ENCODE measurements at places on chromosomes 16 and 17.
A peak's percentile ranks its signal among the peaks of the same experiment; 100 is the strongest.

GRCh38 chr16:5634666-5635180, 537.1 kb upstream of the EEF2KMT start:
- DNase-seq, result no peak

DNA sequence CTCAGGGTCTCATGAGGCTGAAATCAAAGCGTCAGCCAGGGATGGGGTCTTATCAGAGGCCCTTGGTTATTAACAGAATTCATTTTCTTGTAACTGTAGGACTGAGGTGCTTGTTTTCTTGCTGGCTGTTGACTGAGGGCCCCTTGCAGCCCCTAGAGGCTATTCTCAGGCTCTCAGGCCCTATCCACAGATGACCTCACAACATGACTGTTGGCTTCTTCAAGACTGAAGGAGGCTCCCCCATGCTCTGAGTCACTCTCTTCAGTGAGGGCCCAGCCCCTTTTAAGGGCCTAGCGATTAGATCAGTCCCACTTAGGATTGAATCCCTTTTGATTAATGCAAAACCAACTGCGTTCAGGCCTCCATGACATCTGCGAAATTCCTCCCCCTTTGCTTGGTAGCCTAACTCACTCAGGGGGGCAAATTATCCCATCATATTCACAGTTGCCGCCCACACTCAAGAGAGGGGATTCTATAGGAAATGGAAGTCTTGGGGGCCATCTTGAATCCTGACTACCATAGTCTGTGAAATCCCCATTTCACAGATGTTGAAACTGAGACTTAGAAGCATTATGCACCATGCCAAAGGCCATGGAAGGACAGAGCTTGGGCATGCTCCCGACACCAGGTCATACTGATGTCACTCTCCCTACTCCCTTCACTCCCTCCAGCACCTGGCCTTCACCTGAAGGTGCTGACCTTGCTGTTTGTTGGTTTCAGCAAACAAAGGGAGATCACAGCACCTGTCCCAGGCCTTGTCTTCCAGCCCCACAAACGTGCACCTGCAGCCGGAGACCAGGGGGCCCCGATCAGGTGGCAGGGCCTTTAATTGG, 592.3 kb downstream of the MAF start:
- peak; percentile 41 for DNase-seq

DNA sequence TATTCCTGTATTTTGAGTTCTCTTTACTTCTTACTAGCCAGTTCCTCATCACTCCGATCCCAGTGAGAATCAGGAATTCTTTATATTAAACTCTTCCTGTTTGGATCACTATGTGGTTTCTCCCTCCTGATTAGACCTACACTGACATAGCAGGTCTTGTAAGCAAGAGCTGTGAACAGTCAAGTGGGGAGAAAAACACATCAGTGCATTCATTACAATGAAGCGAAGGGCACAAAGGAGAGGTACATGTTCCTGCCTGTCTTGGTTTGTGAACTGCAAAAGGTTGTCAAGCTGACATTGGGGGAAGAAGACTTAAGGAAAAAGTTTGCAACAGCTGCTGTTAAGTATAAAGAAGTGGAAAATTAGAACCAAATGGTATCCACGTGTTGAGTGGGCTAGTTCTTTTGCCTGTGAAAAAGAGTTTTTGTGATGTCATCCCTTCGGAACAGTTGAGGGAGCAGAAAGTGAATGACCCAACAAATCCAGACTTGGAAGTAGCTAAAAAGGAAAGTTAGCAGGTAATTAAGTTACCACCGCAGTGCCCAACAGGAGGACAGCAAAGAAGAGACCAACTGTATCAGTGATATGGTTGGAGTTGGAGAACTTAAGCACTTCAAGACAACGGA, 23.0 kb upstream of the TRIM25 start:
- no peak for DNase-seq

- no peak for DNase-seq
Measured at GRCh38 chr16:46986896-46987295, 13.4 kb upstream of the DNAJA2 start.

DNA sequence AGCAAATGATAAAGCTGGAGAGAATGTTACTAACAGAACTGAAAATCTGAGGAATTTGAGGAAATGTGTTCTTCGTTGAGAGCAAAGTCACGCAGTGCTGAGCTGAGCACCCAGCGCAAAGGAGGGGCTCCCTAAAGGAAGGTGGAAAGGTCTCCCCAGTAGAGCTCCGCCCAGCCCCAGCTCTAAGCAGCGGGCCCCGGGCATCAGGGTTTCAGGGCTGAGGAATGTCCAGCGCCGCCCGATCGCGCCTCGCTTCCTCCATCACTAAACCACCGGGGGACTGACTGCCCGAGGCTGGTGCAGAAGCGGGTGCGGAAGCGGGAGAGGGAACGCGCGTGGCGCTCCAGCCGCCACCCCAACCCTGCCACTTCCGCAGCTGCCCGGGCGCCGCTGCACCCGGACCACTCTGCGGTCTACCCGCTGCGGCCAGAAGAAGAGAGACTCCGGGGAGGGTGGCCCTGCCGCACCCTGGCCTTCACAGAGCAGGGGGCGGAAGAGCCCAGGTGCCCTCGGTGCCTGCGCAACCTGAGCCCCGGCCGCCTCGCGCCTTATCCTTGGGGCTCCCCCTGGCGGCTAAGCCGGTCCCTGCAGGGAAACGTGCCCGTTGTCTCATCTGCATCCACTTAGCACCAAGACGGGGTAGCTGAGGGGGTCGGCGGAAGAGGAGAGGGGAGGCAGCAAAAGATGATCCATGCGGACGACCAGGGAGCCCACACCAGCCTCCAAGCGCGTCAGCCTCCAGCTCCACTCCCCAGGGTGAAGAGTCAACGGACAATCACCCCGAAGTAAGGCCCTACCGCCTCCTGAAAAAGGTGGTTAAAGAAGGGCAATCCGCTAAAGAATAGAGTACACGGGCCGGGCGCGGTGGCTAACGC, 12.4 kb upstream of the GUCY2D start:
- peak; percentile 83 for DNase-seq

Data from stimulated activated CD8-positive, alpha-beta memory T cell treated with anti-CD3 and anti-CD28 coated beads, Interleukin-7, amount 100 ng/mL, for 48 hours (primary cell).